ENCODE measurements at places on chromosomes 11 and 22. TPM values are rescaled to one million over a fixed set of nuclear protein-coding genes. Genes with fewer than 3 reads are reported as not detected.

DNA sequence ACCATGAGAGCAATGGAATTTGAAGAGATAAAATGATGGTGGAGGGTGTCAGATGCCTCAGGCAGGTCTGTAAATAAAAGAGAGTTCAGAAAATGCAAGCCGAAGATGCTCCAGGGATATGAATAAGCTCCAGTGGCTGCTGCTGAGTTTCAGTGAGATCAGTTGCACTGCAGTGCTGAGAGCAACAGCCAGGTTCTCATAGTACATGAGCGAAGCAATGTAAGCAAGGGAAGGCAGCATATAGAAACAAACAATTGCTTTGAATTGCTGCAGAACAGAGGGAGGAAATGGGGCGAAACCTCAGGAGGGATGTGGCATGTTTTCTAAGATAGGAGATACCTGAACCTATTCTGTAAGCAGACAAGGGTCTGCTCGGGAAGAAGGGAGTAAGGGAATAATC, 369.5 kb downstream of the AASDHPPT start:
- no peaks in the 10 kb centered on the region for H3K36me3 ChIP-seq
- no peak overlapping the region for H3K4me3 ChIP-seq
- DNase-seq = no peak
- H3K27ac ChIP-seq = no peak overlapping the region
- no peaks in the 10 kb centered on the region for H3K4me1 ChIP-seq

DNA sequence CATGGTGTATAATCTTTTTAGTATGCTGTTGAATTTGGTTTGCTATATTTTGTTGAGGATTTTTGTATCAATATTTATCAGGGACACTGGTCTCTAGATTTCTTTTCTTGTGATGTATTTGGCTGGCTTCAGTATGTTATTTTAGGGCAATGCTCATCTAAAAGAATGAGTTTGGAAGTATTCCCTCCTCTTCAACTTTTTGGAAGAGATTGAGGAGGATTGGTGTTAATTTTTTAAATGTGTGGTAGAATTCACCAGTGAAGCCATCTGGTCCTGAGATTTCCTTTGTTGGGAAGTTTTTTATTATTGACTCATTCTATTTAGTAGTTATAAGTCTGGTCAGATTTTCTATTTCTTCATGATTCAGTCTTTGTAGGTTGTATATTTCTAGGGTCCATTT, 22.1 kb upstream of the SPATA19 start:
- no peaks in the 10 kb centered on the region for H3K4me1 ChIP-seq
- H3K27ac ChIP-seq = no peak overlapping the region
- peaks cover 7% of the 10 kb centered on the region for H3K27me3 ChIP-seq
- no peaks in the 10 kb centered on the region for H3K36me3 ChIP-seq
- H3K4me3 ChIP-seq = no peak overlapping the region

GRCh38 chr11:61011229-61011870, 39.9 kb downstream of the CD6 start:
- peaks cover 56% of the 10 kb centered on the region for H3K4me1 ChIP-seq
- H3K27me3 ChIP-seq = no peaks in the 10 kb centered on the region
- H3K27ac ChIP-seq = peak overlapping the region; percentile 66
- no peak for DNase-seq

Gene ANO9
- 45.6 TPM for total RNA-seq

- peaks cover 21% of the 10 kb centered on the region for H3K27me3 ChIP-seq
- no peak for DNase-seq
- no peaks in the 10 kb centered on the region for H3K4me1 ChIP-seq
These were observed 20.7 kb downstream of the MS4A4A start for GRCh38 chr11:60301178-60301577.

GRCh38 chr22:43320943-43321900, 21.9 kb downstream of the SCUBE1 start:
- no peaks in the 10 kb centered on the region for H3K36me3 ChIP-seq
- H3K27me3 ChIP-seq = no peaks in the 10 kb centered on the region
- H3K4me3 ChIP-seq = no peak overlapping the region
- DNase-seq = no peak

GRCh38 chr11:118259138-118259537, 5.0 kb downstream of the MPZL2 start:
- H3K4me3 ChIP-seq = no peak overlapping the region
- DNase-seq = no peak
- no peak overlapping the region for H3K27ac ChIP-seq
- peaks cover 29% of the 10 kb centered on the region for H3K36me3 ChIP-seq
- peaks cover 28% of the 10 kb centered on the region for H3K4me1 ChIP-seq

GRCh38 chr11:27928809-27929208, 179.1 kb downstream of the KIF18A start:
- H3K36me3 ChIP-seq = no peaks in the 10 kb centered on the region
- H3K27me3 ChIP-seq = no peaks in the 10 kb centered on the region
- no peaks in the 10 kb centered on the region for H3K4me1 ChIP-seq
- H3K4me3 ChIP-seq = no peak overlapping the region
- H3K27ac ChIP-seq = no peak overlapping the region
- no peak for DNase-seq

Gene HIPK3
- 35.4 TPM for total RNA-seq

DNA sequence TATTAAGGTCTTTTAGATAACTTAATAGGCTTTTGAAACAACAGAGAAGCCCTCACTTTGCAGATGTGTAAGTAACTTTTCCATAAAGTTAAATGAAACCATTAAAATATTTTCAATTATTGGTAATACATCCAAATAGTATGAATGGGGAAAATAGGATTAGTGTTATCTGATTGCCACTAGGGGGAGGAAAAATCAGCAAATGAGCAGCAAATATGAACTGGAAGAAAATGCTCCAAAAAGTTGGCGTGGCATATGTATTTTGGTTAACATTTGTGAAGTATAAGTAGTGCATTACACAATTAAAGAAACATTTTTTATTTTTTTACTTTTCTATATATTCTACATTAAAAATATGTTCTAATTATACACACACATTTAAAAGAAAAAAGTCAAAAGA, 259.8 kb upstream of the ANO5 start:
- no peaks in the 10 kb centered on the region for H3K36me3 ChIP-seq
- no peak overlapping the region for H3K4me3 ChIP-seq
- no peaks in the 10 kb centered on the region for H3K27me3 ChIP-seq
- DNase-seq = no peak

DNA sequence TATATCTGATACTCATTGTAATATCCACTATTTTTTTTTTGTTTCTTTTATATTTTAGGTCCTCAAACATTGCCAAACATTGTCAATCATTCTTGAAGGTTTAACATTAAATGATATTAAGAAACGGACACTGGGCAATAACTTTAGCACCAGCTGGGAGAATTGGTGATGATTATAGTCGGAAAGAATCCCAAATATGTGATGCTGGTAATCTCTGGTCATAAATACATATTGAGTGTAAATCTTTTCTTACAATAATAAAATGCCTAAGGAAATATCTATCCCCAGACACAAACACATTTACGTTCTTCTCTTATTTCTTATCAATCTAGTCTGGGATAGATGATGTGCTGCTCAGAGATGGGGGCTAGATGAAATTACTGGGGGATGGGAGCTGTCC, 25.2 kb downstream of the OR51E2 start:
- H3K4me3 ChIP-seq = no peak overlapping the region
- H3K27me3 ChIP-seq = peaks cover 6% of the 10 kb centered on the region
- H3K4me1 ChIP-seq = no peaks in the 10 kb centered on the region
- no peak overlapping the region for H3K27ac ChIP-seq

Gene GAS2
- 0.85 TPM for total RNA-seq

DNA sequence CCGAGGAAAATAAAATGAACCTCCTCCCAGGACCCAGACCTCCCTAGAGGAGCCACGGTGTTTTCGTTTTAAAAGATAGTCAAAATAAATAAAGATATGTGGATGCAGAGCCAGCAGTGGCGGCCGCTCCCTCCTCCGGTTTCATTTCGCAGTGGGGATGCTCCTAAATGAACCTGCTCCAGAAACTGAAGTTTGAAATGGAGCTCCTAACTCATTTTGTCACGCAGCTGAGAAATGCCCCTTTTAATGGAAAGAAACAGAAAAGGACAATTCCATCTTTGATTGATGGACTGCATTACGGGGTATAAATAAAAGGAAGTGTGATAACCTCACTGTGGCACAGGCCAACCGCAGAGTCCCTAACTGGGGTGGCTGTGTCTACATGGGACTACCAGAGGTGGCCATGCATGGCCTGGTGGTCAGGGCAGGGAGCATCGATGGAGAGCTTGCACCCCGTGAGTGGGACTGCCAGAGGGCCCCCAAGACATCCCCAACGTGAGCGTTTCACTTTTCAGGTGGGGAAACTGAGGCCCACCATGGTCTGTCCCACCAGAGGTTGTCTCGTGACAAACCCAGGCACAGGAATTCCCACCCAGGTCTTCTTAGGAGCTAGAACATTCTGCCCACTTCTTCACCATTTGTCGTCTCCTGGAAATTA, 426.6 kb downstream of the BRD1 start:
- DNase-seq = no peak
- no peak overlapping the region for H3K27ac ChIP-seq

- no peaks in the 10 kb centered on the region for H3K27me3 ChIP-seq
- peaks cover 22% of the 10 kb centered on the region for H3K4me1 ChIP-seq
- DNase-seq = no peak
- peak overlapping the region; percentile 70 for H3K4me3 ChIP-seq
These were observed 157.8 kb upstream of the GRK3 start for GRCh38 chr22:25406510-25407210.
